Activated T-cell treated with anti-CD3 and anti-CD28 coated beads for 1 hour (primary cell): ENCODE measurements at places on chromosomes 16 and 17.
A peak's percentile ranks its signal among the peaks of the same experiment; 100 is the strongest.

DNA sequence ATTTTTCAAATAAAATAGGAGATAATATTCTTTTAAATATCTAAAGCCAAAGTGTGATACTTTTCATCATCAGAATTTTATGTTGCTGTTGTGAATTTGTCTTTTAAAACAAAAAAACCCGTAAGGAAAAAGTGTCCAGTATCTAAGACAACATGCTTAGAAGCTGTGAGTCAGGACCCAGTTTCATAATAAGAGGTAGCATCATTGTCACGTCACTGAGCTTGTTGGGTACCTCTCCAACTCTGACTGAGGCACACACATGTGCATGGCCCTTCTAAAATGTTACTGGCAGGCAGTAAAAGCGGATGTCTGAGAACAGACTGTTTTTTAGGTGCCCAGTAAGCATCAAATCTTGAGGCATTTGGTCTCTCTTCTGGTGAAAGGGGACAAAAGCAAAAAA, 2.5 kb downstream of the CIAPIN1 start:
- DNase-seq: no peak

GRCh38 chr17:68737761-68738443, 136.7 kb upstream of the FAM20A start:
- DNase-seq: no peak

GRCh38 chr17:42034059-42034458, 14.2 kb downstream of the NKIRAS2 start:
- DNase-seq: no peak

DNA sequence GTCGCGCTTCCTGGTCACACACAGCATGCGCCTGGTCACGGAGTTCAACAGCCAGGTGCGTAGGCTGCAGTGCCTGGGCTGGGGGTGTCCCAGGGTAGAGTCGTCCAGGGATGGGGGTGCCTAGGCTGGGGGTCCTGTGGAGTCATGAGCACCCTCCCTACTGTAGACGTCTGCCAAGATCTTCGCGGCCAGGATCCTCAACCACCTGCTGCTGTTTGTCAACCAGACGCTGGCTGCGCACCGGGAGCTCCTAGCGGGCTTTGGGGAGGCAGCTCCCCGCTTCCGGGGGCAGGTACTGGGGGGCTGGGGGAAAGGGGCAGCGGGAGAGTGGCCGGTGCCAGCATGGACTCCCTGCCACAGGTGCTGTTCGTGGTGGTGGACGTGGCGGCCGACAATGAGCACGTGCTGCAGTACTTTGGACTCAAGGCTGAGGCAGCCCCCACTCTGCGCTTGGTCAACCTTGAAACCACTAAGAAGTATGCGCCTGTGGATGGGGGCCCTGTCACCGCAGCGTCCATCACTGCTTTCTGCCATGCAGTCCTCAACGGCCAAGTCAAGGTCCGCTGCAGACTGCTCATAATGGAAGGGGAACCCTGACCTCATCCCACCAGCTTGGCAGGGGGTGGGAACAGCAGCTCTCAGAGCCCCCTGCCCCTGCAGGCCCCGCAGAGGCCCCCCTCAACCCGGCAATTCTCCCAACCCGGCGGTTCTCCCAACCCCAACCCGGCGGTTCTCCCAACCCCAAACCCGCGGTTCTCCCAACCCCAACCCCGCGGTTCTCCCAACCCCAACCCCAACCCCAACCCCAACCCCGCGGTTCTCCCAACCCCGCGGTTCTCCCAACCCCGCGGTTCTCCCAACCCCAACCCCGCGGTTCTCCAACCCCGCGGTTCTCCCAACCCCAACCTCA, 2.4 kb downstream of the PDIA2 start:
- DNase-seq: no peak

DNA sequence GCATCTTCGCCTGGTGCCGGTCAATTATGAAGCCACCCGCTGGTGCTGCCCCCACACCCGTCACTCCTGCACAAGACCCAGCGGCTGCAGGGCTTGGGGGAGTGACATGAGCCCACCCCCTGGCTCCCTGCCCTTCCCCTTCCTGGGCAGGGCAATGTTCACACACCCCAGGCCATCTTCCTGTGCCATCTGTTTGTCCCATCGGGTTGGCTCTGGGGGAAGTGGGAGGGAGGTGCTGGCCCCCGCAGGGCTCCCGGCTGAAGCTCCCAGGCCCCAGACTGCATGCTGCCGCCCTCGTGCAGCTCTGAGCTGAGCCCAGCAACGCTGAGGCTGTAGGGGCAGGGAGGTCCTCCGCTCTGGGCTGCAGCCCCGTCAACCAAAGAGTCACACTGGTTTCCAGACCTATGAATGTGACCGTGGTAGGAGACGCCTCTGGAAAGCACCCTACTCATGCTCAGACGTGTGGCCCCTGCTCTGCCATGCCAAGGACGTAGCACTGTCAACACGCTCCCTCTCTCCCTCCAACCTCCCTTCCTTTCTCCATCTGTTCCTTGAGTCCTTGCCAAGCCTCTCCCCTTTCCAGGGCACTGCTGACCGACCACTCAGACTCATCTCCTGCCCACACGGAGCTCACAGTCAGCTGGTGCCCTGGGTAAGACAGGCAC, 140.4 kb downstream of the ENGASE start:
- DNase-seq: no peak

DNA sequence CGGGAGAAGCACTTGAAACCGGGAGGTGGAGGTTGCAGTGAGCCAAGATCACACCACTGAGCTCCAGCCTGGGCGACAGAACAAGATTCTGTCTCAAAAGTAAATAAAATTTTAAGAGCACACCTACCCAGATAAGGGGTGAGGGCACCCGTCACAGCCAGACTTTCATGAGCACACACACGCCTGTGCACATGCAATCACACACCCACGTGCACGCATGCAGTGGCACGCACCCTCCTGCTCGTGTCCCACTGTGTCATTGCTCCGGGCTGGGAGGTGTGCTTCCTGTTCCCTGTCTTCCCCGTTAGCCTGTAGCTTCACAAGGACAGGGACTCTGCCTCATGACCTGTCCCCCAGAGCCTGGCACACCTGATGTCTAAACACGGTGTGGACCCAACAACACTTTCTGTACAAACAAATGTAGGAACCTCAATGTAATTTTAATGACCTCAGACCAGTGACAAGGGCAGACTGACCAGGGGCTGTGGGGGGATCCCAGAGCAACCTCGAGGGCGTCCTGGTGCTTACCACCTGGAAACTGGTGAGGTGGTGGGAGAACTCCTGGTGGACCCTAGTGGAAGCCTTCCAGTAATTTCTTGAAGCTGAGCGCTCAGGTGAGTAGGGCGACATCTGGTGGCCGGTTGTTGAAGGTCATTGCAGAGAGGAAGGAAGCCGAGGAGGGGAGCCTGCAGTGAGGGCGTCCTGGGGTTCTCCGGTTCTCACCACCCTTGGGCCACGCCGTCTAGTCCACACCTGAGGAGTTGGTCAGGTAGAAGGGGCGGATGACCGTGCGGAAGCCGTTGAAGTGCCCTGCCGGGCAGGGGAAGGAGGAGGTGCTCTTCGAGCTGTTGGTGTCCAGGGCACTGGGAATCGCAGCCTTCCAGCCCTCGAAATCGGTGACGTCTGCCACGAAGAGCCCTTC, 8.6 kb downstream of the LGALS3BP start:
- peak; percentile 77 for DNase-seq

GRCh38 chr16:8194794-8195193, 395.5 kb downstream of the TMEM114 start:
- DNase-seq: no peak

- no peak for DNase-seq
Observed at GRCh38 chr16:54335230-54335629, 48.6 kb upstream of the IRX3 start.

GRCh38 chr17:44892250-44892649, 7.0 kb downstream of the EFTUD2 start:
- DNase-seq: no peak

DNA sequence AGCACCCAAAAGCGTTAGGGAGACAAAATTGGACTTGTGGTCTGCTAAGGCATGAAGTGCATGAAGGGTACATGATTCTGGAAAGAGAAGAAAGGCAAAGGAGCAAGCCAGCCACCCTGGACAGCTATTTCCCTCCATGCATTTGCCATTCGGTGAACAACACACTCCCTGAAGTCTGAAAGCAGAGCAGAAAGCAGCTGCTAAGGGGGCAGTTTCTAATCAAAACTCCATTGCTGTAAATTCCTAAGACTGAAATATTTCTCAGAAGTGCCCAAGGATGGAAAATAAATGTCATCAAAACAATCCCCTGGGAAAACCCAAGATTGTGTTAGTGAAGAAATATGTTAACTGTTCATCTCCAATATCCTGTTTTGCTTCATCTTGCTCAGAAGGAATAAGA, 44.3 kb downstream of the PMP22 start:
- no peak for DNase-seq

GRCh38 chr17:13480877-13481276, 120.9 kb downstream of the HS3ST3A1 start:
- no peak for DNase-seq

DNA sequence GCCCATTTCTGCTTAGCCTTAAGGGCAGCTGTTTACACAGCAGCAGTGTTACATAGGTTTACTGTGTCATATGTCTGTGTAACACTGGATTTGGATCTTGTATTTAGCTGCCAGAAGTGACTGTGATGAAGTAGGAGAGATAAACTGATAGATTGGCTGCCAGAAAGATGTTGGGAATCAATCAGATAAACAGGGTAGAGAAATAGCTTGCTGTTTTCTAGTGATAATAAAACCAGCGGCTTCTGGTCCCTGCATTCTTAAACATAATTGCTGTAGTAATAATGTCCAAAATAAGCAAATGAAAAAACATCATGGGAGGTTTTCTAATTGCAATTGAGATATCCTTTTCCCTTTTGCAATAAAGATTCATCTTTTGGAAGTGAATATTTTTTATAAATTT, 68.7 kb downstream of the AATF start:
- no peak for DNase-seq

DNA sequence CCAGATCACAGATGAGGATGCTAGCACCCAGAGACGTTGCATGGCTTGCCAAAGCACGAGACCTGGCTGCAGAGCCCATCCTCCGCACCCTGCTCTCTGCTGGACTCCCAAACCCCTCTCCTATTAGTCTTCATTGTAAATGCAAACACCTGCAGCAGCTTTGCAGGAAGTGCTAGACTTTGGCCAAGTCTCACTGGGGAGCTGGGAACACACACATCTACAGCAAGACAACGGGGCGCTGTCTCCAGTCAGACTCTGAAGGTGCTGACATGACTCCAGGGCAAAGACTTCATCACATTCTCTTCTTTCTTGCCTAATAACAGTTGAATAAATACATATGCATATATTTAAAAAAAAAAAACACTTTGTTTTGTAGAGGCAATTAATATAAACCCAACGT, 43.8 kb downstream of the CYTH1 start:
- no peak for DNase-seq

GRCh38 chr16:26729951-26730541, 336.7 kb upstream of the C16orf82 start:
- no peak for DNase-seq

GRCh38 chr17:30519707-30520106, 42.5 kb downstream of the GOSR1 start:
- DNase-seq: no peak

DNA sequence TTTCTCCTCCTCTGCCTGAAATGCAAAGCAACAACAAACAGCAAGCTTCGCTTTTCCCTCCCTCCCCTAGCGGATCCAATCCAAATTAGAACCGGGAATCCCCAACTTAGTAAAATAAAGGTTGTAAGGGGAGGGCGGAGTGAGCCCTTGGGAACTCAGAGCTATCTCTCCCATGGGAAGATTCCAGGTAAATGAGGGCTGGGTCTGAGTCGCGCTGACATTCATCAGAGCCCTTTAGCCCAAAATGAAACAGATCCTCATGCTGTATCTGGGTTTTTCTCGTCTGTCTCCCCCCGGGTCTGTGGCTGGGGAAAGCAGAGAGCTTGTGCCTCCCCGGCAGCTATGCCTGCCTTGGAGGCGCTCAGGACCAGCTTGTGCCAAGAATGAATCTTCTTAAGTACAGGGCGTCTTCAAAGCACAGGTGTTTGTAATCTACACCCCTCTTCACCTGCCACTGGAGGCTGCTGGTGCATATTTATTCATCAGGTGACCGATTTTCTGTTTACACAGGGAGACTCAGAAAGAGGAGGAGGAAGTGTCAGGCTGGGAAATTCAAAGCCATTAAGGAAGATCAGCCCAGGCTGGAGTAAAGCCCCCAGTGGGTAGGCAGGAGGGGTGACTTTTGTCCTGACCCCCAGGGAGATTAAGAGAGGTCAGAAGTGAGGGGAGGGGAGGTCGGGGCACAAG, 55.0 kb upstream of the GSE1 start:
- no peak for DNase-seq

GRCh38 chr16:50065241-50065623, 538 bp upstream of the HEATR3 start:
- no peak for DNase-seq

DNA sequence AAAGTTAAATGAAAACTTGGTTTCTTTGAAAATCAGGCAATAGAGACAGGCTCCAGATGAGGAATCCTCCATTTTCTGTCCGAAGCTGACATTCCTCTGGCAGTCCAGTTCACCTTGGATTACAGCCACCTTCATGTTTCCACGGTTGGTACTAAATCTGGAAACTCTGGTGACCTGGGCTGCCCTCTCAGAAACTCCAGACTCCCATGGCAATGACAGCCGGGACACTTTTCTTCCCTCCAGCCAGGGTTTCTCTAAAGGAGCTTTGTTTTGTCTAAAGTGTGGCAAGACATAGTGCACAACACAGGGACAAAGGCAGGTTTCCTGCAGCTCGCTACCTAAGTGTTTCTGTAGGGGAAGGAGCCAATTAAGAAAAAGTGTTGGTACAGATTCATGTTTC, 36.0 kb downstream of the CLUAP1 start:
- DNase-seq: no peak

- no peak for DNase-seq
Observed at GRCh38 chr17:68294196-68294555, 2.9 kb downstream of the ARSG start.

DNA sequence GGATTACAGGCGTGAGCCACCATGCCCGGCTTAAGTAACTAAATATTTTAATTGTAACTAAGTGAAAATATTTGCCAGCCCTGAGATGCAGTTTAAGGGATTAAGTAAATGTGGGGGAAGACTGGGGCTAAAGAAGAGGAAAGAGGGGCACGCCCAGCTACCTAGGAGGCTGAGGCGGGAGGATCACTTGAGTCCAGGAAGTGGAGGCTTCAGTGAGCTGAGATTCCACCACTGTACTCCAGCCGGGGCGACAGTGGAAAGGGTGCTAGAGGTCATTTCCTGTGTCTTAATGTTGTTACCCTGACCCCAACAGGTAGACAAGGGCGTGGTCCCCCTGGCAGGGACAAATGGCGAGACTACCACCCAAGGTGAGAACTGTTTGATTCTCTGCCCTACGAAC, 2.8 kb downstream of the ALDOA start:
- DNase-seq: no peak

- no peak for DNase-seq
Observed at GRCh38 chr17:59800530-59800942, 92.2 kb downstream of the TUBD1 start.

DNA sequence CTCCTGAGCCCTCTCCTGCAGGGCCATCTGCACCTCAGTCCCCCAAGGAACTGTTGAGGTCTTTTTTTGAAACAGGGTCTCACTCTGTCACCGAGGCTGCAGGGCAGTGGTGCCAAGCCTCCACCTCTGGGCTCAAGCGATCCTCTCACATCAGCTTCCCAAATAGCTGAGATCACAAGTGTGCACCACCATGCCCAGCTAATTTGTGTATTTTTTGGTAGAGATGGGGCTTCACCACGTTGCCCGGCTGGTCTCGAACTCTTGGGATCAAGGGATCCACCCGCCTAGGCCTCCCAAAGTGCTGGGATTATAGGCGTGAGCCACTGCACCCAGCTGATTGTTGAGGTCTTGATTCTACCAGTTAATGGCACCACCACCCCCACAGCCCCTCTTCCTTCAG, 27.9 kb upstream of the ENDOV start:
- DNase-seq: no peak
